ENCODE measurements at places on chromosomes 11 and 22.

DNA sequence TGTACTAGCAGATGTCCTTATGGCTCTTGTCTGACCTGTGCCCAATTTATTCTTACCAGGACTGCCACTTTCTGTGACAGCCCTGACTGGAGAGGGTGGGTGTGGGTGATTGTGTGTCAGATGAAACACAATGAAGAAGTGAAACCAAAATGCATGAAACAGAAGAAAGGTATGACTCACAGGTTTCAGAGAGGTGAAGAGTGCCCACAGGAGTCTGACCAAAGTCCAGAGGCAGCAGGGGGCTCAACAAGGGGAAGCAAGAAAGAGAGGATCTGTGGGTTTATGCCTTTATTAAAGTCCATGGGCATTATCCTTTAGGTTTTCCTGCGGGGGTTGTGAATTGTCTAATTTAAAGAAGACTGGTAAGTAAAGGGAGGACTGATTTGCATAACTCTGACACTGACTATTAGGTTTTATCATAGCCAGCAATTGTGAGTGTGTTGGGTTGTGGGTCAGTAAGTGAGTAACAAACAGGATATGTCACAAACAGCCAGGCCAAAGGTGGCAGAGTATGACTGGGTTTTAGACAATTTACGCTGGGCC lies 3.9 kb upstream of the OR4C6 start:
- DNase-seq: no peak

GRCh38 chr11:83070731-83071566 lies 748 bp downstream of the RAB30 start:
- no peak for DNase-seq

DNA sequence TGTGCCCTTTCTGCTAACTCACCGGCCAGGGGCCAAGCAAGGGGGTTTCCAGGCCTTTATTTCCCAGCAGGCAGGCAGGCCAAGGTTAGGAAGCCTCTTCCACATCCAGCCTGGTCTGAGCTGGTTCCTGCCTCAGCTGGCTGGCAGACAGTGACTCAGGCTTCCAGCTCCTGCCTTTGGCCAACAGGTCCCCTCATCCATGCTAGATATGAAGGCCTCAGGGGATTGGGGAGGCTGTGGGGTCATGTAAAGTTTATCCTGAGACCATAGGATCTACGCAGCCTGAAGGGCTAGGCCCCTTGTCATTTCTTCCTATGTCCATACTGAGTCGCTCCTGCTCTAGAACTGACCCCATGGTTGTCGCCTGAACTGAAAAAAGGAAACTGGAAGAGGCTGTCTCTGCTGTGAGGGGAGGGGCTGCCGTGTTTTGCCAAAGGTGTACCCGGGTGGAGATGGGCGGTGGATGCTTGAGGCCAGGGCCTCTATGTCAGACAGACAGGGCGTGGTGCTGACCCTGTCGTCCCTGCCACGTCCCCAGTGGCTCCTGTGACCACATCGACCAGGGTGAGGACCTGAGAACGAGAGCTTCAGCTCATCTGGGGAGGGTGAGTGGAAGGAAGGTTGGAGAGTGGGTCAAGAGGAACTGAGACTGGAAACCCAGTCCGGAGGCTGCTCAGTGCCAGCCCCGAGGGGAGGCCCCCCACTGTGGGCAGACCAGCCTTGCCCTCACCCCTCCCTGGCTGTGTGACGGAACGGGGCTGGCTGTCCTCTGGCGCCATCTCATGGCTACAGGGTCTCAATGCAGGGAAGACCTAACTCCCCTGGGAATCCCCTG lies 17.0 kb downstream of the P2RY6 start:
- DNase-seq: peak; percentile 64

DNA sequence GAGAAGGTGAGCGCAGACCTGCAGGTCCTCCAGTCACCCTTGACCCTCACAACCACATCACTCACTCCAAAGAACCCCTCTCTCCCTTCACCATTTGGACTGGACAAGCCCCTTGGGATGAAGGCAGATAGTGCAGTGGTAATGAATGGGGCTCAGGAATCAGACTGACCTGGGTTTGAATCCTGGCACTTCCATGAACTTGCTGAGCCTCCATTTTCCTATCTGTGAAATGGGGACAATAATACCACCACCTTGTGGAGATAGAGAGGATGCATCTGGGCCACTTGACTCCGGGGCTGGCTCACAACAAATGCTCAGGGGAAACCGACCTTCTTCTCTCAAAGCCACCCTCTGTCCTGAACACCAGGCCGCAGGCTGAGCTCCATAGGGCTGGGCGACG lies 178.1 kb downstream of the ST3GAL4 start:
- no peak for DNase-seq

DNA sequence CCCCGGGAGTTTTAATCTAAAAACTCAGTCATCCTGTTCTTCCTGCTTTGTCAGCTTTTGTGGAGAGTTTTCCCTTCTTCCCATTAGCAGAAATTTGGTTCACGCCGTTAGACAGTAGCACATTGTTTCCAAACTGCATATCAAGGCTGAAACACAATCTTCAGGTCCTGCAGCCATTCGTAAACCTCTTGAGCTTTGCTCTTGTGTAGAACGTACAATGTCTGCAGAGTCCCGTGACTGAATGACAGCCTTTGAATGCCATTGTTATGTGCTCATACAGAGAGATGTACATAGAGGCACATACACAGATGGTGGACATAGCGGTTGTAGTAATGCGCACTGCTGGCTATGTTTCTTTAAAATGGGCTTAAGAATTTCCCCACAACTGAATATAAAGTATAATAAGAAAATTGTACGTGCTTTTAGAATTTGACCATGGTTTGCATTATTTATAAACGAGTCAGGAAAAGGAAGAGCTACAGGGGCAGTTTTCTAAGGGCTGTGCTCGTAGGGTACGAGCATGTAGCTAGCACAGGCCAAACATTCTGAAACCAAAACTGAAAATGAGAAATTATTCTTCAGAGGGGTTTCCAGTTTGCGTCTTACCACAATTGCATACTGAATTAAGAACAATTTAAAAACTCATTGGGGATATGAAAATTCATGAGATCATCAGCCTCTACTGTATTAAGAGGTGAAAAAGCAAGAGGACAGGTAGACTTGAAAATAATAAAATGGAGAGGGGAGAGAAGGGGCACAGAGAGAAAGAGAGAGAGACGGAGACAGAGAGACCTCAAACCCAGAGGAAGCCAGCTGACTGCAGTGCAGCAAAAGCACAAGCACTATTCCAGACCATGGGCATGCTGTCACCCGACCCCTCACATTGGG lies 310.1 kb downstream of the CADM1 start:
- no peak for DNase-seq

- no peak for DNase-seq
These were observed 62.9 kb downstream of the GRK3 start for GRCh38 chr22:25627271-25627852.

GRCh38 chr22:30733181-30733631 lies 38.5 kb downstream of the OSBP2 start:
- DNase-seq: no peak

GRCh38 chr22:20957102-20957682 lies 9.9 kb upstream of the AIFM3 start:
- DNase-seq: no peak

- DNase-seq: no peak
These were observed 23.2 kb downstream of the DERL3 start for GRCh38 chr22:23815541-23816155.

DNA sequence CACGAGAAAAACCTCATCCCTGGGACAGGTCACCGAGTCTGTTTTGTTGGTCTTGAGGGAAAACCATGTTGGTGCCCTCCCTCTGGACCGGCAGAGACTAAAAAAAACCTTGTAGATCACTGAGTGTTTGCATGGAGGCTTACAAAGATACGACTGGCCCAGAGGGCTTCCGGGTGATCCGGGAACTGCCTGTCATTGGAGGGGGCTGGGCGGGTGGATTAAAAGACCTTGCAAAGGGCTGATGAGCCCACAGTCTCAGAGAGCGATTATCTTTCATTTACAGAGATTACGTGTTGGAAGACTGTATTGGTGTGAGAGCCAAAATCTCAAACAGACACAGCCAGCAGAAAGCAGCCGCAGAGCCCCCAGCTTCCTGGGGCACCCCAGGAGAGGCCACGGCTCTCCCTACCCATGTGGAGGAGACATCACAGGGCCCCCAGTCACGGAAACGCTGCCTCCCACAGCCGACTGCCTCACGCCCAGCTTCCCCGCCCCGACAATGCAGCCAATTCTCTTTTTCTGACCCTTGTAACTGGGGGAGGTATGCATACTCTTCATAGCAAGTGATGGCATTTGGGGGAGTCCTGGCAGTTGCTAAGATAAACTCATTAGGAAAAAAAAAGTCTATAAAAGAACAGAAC lies 426.4 kb downstream of the CTTN start:
- DNase-seq: no peak

DNA sequence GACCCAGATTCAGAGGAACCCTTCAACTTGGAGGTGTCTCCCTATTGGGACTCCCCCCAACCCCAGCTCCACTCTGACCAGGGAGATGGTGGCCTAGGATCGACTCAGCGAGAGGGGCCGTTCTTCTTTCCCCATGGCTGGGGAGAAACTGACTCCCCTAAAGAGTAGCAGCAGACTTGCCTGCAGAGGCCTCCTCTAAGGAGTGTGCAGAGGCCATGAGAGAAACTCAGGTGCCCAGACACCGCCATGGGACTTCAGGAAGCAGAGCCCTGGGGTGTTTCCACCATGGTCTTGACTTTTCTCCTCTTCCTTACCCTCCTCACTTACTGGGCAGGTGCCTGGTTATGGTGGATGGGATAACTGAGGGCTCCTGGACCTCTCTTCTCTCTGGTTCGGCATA lies 2.6 kb upstream of the TOP3B start:
- DNase-seq: no peak

DNA sequence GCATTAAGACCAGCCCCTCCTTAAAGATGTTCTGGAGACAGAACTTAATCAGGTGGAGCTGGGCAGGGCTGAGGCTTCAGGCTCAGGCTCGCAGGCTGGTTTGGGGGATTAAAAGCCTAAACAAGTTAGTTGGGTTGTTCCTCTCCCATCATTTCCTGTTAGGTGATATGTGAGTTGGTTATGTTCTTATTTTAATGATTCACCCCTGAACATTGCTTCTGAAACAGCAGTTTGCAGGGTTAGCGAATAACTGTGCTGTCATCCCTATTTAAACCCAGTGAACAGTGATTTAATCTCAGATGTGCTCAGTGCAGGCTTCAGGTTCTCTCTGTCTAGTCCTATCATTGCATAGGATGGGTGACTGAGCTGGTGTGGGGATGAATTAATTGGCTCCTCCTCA lies 47.4 kb upstream of the BIRC3 start:
- DNase-seq: no peak

DNA sequence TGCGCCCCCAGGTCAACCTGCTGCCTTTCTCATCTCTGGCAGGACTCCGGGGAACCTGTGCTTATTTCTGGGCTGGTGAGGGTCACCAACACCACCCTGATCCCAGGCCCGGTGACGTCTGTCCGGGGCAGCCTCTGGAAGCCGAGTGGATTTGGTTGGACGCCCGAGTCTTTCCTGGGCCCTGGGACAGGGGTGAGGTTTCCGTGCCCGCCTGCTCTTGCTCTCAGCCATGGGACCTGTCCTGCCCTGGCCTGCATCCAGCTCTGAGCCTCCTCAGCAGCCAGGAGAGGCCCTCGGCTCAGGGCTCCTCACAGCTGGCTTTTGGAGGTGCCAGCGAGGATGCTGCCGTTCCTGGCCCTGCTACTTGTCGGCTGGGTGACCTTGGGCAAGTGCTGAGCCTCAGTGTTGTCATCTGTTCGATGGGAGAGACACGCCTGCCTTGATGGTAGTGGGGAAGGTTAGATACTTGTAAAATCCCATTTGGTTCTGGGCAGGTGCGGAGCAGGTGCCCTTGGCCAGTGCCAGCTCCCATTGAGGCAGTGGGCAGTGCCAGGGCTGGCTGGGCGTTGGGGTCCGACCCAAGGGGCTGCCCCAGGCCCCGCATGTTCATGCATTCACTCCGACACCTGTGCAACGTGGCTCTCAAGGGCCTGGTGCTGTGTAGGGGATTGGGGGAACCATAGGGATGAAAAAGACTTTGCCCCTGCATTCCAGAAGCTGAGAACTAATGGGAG lies 58.9 kb upstream of the THY1 start:
- DNase-seq: no peak

GRCh38 chr22:48404801-48405447 lies 1422.7 kb downstream of the BRD1 start:
- DNase-seq: no peak

DNA sequence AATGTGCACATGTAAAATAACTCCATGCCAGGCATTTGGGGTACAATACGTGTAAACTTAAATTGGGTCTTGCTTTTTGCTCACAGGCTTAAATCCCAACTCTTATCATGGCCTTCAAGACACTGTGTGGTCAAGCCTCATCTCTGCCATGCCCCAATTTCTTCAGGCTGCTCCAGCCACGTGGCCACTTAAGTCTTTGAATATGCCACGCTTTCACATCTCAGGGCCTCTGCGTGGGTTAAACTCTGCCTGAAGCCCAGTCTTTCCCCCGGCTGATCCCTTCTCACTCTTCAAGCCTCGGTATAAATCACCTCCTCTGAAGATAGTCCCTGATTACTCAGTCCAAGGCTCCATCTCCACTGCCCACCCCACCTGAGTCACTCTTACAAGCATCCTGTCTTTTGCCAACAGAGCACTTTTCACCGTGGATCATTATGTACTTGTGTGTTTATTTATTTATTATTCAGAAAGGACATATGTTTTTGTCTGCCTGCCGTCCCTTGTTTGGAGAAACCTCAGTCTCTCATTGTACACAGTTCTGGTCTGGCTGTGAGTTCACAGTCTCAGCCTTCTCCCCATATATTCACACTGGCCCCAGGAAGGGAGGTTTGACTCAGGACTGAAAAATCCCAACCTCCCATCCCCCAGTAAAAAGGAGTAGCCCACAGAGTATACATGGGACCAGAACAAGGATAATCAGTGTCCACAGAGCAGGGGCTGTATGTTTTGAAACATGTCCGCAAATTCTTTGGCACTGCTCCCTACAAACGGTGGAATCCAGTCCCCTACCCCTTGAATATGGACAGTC lies 344.7 kb downstream of the MN1 start:
- peak; percentile 46 for DNase-seq

- no peak for DNase-seq
These were observed 861.8 kb downstream of the LRRC4C start for GRCh38 chr11:40597546-40598113.

DNA sequence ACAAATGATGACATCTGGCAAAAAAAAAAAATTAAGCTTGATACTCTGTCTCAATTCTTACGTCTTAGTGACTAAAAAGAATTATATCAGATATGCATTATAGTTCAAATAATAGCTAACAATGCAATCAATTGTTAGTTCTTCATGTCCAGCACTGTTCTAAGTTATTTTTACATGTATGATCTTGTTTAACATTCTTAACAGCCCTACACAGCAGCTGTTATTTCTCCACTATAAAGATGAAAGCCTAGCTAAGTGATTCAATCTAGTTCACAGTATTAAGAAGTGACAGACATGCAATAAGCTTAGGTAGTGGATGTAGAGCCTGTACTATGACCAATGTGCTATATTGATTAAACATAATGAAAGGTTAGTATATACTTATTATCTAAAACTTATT lies 4.1 kb downstream of the ZNF214 start:
- DNase-seq: no peak
